ENCODE measurements at places on chromosomes 11 and 22. TPM values are rescaled to one million over a fixed set of nuclear protein-coding genes. Genes with fewer than 3 reads are reported as not detected.

BDNF gene
- total RNA-seq: not detected

CECR2 gene
- total RNA-seq: 1.6 TPM

APOBEC3B gene
- 8.0 TPM for total RNA-seq

CYB5R2 gene
- 25.9 TPM for total RNA-seq

RTN4R gene
- total RNA-seq: 0.12 TPM

CD3G gene
- total RNA-seq: not detected

ISX gene
- total RNA-seq: not detected

DNA sequence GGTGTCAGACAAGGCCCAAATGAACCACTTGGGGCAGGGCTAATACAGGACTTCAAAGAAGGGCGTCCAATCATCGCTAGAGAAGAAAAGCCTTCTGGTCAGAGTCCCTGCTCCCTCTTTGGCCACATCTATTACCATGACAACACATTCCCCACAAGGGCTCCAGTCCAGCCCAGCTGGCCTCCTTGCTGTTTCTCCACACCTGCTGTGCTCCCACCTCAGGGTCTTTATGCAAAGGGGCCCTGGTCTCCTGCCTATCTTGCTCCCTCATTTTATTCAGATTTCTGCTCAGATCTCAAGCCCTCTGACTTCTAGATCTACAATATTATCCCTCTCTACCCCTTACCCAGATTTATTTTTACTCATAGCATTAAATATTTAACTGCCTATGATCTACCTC is 58.0 kb upstream of the KIRREL3 start:
- no peak for DNase-seq

DNA sequence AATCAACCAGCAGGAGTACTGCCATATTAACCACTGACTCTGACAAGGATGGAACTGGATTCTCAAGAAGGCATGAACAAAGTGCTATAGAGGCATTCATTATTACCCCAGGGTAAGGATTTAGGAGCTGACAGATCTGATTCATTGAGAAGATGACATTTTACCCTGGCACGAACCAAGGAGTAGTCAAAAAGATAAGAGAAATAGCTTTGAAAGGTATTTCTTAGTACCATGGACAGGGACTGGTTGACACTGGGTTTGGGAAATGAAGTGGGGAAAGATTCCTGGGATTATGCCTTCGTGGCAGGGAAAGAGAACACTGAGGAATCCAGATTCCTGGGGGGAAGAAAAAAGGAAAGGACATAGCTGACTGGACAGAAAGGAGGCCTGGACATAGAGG is 5.1 kb upstream of the SAAL1 start:
- no peak for DNase-seq

DNA sequence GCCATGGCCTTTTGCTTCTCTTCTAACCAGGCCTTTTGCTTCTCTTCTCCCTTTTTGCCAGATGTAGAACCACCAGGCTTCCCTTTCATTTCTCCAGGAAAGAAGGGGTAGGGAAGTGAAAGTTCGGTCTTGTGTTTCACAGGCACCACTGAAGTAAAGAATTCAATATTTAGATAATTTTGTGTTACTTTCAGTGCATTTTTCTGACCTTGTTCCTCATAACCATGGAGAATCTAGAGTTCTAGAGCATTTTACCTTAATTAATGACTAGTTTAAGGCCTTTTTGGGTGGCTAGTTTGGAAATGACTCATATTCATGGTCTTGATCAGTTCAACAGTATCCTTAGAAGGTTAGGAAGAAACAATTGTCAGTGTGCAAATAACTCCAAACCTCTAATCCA is 22.7 kb downstream of the GRAMD1B start:
- DNase-seq: no peak

GRCh38 chr11:117239295-117239694 is 6.8 kb downstream of the RNF214 start:
- no peak for DNase-seq

- DNase-seq: peak; percentile 59
Measured at GRCh38 chr11:2383852-2384804, 7.0 kb downstream of the CD81 start.

GRCh38 chr11:82867495-82868082 is 32.6 kb downstream of the PRCP start:
- DNase-seq: peak; percentile 37

GRCh38 chr11:106086135-106086534 is 8.7 kb downstream of the AASDHPPT start:
- no peak for DNase-seq

DNA sequence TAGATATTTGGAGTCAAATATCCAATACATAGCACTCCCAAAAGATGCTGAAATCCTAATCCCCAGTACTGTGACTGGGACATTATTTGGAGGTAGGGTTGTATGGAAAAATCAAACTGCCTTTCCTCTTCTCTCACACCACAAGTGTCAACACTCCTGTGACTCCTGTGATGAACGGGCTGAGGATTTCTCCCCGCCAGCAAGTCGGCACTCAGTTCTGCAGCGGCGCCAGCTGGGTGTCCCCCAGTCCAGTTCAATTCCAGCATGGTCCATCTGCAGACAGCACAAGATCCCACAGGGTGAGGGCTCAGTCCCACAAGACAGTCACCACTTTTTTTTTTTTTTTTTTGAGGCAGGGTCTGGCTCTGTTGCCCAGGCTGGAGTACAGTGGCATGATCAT is 4.3 kb upstream of the PARVB start:
- no peak for DNase-seq

- no peak for DNase-seq
Measured at GRCh38 chr11:43901551-43901950, 20.9 kb downstream of the ALKBH3 start.

GRCh38 chr11:118406599-118407166 is 5.3 kb downstream of the ATP5MG start:
- DNase-seq: no peak

- DNase-seq: no peak
Measured at GRCh38 chr11:2202071-2202899, 30.7 kb upstream of the TH start.

DNA sequence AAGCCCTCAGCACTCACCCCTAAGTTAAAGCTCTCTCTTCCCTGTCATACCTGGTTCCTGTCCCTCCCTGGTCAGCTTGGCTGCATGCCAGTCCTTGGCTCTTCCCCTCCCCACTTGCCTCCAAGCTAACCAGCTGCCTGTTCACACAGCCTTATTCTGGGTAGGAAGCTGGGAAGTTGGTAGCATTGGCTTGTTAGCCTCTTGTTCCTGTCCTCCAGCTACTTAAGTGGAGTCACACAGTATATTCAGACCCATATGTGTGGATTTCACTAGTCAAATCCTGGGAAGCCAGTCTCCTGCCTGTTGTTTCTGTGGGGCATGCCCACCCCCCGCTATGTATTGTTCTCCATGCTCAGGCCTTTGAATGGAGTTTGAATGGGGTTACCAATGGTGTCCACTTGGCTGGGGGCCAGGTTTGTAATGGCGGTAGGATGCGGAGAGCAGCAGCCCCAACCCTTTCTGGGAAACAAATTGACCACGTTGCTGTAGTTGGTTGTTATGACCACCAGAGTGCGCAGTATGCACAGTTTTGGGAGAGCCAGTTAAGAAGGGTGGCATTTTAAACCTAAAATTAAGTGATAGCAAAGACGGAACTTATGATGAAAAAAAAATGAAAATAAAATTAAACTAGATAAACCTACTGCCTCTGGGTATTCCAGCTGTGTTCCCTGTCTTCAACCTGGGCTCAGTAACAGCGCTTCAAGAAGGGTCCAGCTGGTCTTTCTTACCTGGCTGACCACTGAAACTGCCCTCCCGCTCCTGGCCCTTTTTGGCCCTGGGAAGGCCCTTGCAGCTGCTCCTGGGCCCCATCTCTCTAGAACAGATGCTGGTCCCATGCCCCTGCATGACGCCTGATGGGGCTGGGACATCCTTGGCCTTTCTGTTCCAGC is 10.7 kb upstream of the RPS3 start:
- peak; percentile 33 for DNase-seq

DNA sequence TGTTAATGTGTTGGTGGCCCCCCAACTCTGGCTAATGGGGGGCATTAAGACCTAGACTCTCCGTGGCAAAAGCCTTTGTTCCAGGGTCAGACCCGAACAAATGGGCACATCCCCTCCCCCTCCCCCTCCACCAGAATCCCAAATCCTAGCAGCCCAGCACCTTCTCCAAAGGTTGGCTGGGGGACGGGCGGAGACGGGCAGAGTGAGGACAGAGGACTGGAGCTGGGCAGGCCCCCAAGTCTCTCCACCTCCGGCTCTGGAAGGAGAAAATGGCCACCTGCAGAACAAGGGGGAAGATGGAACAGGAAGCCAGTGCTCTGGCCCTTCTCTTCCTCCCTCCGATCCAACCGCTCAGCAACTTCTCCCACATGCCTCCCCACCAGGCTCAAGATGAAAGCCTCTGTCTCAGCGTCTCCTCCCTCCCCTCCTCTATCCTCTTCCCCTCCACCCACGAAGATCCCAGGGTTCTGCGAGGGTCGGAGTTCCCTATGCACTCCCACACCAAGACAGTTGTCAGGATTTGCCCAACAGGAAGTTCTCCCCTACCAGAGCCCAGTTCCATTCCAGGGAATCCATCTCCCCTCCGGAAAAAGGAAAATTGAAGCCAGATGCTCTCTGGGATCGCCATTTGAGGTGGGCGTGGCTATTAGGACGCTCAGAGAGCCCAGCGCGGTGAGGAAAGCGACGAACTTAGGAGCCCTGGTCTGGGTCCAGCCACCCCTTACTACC is 20.1 kb downstream of the ADA2 start:
- no peak for DNase-seq

DNA sequence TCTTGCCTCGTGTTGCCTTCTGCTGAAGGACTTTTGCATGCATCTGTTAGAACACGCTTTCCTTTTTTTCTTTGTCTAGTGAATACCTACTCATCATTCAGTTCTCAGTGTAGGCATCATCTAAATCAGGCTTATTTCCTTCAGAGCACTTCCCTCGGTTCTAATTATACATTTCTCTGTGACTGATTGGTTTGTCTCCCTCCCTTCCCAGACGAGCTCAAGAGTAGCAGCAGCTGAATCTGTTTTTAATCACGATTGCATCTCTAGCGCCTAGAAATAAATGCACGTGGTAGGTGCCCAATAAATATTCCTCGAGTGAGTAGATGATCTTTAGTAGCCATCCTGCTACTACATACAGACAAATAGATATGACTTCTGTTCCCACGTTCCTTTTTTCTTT is 6.3 kb downstream of the CEP164 start:
- no peak for DNase-seq

DNA sequence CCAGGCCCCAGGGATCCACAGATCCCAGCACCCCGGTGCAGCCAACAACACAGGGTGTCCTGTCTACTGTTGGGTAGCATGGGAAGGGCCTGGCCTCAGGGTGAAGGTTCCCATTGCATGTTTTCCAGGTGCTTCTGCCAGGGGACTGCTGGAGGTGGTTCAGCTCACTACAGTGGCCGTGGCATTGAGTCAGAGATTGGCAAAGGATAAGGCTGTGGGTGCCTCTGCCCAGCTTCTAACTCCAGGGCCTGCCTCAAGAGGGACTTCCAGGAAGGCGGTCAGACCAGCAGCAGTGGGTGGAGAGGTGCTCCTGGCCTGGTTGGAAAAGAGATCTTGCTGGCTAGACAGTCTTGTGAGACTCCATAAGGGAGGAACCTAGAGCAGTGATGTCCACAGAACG is 20.9 kb downstream of the CSNK1E start:
- DNase-seq: no peak

- no peak for DNase-seq
Measured at GRCh38 chr11:44643217-44643616, 77.8 kb downstream of the CD82 start.

DNA sequence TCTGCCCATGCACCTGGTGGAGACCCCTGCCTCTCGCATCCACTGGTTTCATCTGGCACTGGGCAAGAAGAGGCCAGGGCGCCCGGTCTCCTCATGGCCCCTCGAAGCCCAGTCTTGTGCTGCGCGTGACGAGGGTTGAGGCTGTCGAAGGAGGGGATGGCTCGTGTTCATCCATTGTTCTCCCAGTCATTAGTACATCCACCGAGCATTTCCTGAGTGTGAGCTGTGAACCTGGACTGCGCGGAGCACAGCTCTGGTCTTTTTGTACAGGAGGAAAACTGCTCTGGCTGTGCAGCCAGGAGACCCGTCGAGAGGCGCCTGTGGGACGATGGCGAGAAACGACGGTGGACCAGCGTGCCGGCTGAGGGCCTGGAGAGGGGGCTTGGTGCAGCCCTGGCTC is 6.8 kb downstream of the CACNA1I start:
- DNase-seq: no peak
